RWPE2 (cell line): ENCODE measurements at places on chromosomes 5 and 9.

DNA sequence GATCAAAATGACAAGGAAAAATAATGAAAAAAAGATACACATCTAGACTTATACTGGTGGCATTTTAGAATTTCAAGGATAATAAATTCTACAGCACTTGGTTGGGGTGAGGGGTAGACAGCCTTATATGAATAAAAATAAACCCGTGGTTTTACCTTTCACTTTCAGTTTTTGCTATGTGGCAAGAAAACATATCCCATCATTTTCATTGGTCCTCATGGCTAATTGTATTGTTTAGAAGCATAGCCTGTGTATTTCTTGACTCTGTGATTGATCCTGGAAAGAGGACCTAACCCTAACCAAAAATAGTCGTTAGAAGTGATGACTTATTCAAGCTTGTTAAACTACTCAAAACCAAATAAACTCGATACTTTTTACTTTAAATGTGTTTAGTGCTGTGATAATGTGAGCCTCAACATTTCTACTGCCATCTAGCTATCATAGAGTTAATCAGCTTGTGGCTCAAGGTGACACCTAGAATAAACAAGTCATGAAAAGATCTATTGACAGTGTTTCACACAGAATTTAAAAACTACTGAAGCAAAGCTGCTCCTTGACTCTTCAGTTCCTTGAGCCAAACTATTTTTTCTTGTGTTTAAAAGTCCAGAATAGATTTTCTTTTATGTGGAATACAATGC lies 153.3 kb upstream of the IZUMO3 start:
- DNase-seq: no peak
- H3K4me1 ChIP-seq: peaks cover 3% of the 10 kb centered on the region
- no peak overlapping the region for H3K27ac ChIP-seq
- H3K27me3 ChIP-seq: no peaks in the 10 kb centered on the region
- no peaks in the 10 kb centered on the region for H3K36me3 ChIP-seq

- H3K4me1 ChIP-seq: no peaks in the 10 kb centered on the region
- H3K4me3 ChIP-seq: no peak overlapping the region
- no peaks in the 10 kb centered on the region for H3K27me3 ChIP-seq
- H3K36me3 ChIP-seq: peaks cover 73% of the 10 kb centered on the region
- no peak for DNase-seq
- no peak overlapping the region for H3K27ac ChIP-seq
Observed at GRCh38 chr9:15444141-15444540, 21.5 kb downstream of the SNAPC3 start.

- H3K27me3 ChIP-seq: no peaks in the 10 kb centered on the region
- no peak for DNase-seq
- H3K36me3 ChIP-seq: no peaks in the 10 kb centered on the region
- no peaks in the 10 kb centered on the region for H3K4me1 ChIP-seq
- H3K4me3 ChIP-seq: no peak overlapping the region
- no peak overlapping the region for H3K27ac ChIP-seq
Observed at GRCh38 chr5:54476682-54477081, 21.2 kb downstream of the HSPB3 start.

DNA sequence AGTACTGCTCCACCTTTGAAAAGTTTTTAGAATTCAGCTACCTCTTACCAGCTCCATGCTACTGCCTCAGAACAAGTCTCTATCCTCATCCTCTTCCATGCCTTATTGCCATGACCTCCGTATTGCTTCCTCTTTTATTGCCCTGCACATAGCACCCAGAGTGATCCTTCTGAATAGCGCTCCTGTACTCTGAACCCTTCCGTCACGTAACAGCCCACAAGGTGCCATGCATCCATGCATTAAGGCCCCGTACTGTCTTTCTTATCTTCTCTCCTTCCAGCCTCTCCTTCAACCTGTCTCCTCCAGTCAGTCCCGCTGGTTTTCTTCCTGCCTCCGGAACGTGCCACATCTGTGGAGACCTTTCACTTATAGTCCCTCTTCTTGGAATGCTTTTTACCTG lies 273.3 kb upstream of the SEMA6A start:
- H3K4me3 ChIP-seq: no peak overlapping the region
- no peaks in the 10 kb centered on the region for H3K4me1 ChIP-seq
- no peaks in the 10 kb centered on the region for H3K36me3 ChIP-seq
- H3K27ac ChIP-seq: no peak overlapping the region

- peak; percentile 84 for DNase-seq
- no peaks in the 10 kb centered on the region for H3K27me3 ChIP-seq
- no peak overlapping the region for H3K4me3 ChIP-seq
- H3K4me1 ChIP-seq: peaks cover 15% of the 10 kb centered on the region
- H3K36me3 ChIP-seq: no peaks in the 10 kb centered on the region
Observed at GRCh38 chr5:37771731-37772130, 68.1 kb downstream of the GDNF start.
